ENCODE measurements at places on chromosomes 6 and 20.

DNA sequence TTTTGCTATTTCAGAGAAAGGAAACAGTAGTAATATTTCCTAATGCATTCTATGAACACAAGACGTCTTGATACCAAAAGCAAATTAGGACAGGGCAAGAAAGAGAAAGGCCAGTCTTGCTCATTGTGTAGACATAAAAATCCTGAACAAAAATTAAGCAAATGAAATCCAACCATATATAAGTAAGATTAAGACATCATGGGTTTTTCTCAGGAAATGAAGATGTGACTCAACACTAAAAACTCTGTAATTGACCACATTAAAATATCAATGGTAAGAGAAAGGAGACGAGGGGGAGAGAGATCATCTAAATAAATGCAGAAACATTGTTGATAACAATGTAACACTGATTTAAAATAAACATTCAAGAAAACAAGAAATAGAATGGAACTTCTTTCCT lies 205.4 kb downstream of the SOD2 start:
- H3K36me3 ChIP-seq, result no peaks in the 10 kb centered on the region
- no peak overlapping the region for H3K4me3 ChIP-seq
- no peak overlapping the region for H3K27ac ChIP-seq
- peaks cover 12% of the 10 kb centered on the region for H3K4me1 ChIP-seq

GRCh38 chr6:53989504-53989903 lies 121.7 kb upstream of the MLIP start:
- no peaks in the 10 kb centered on the region for H3K27me3 ChIP-seq
- H3K4me3 ChIP-seq, result no peak overlapping the region
- no peak overlapping the region for H3K27ac ChIP-seq
- H3K36me3 ChIP-seq, result no peaks in the 10 kb centered on the region

DNA sequence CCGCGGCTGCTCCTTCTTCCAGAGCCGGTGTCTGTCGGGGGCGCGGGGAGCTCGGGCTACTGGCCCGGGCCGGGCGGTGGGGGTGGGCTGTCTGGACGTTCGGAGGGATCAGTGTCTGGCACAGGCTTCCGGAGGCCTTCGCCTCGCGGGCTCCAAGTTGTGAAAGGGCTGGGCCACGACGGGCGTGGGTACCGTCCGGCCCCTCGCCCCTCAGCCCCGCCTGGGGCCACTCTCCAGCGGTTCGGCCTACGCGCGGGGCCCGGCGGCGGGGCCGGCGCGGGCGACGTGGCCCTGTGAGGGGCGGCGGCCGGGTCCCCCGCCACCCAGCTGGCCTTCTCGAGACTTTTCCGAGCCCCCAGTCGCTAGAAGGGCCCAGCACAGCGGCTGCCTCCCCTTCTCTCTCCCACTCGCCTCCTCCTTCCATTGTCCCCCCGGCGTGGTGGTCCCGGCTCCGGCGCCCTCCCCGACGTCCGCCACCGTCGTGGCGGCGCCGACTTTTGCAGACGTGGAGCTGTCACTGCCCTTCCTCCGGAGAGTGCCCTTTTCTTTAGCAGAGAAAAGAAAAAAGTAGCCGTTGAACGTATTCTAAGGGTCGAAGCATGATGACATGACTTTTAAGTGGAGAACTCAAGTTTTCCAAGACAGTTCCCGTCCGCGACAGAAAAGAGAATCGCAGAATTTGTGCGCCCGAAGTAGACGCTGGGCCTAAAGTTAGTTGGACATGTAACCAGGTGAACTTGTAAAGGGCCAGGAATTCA lies 571 bp downstream of the ITCH start:
- H3K27ac ChIP-seq, result peak overlapping the region; percentile 95
- H3K36me3 ChIP-seq, result no peaks in the 10 kb centered on the region
- H3K4me3 ChIP-seq, result peak overlapping the region; percentile 96
- no peaks in the 10 kb centered on the region for H3K27me3 ChIP-seq
- no peak for DNase-seq

GRCh38 chr6:26202201-26202611 lies 115.0 kb downstream of the HFE start:
- H3K4me3 ChIP-seq, result no peak overlapping the region
- H3K27ac ChIP-seq, result no peak overlapping the region

- H3K4me1 ChIP-seq, result no peaks in the 10 kb centered on the region
- no peak for DNase-seq
- no peaks in the 10 kb centered on the region for H3K36me3 ChIP-seq
- no peaks in the 10 kb centered on the region for H3K27me3 ChIP-seq
- no peak overlapping the region for H3K4me3 ChIP-seq
- H3K27ac ChIP-seq, result no peak overlapping the region
Observed at GRCh38 chr6:141492521-141493284, 640.0 kb upstream of the GJE1 start.

DNA sequence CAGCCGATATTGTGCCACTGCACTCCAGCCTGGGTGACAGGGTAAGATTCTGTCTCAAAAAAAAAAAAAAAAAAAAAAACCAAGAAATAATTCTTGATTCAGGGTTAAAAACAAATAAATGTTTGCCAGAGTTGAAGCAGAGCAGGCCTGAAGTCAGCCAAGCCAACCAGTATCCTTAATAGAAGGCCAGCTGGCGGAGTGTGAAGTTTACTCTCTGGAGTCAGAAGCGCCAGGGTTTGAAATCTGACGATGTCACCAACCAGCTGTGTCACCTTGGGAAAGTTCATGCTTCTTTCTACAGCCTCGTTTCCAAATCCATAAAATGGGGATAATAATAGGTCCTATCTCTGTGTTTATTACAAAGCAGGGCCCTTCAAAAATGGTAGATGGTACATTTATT lies 73.0 kb upstream of the ENPP5 start:
- no peak overlapping the region for H3K27ac ChIP-seq
- no peaks in the 10 kb centered on the region for H3K36me3 ChIP-seq
- H3K4me1 ChIP-seq, result no peaks in the 10 kb centered on the region
- H3K4me3 ChIP-seq, result no peak overlapping the region
- DNase-seq, result no peak

DNA sequence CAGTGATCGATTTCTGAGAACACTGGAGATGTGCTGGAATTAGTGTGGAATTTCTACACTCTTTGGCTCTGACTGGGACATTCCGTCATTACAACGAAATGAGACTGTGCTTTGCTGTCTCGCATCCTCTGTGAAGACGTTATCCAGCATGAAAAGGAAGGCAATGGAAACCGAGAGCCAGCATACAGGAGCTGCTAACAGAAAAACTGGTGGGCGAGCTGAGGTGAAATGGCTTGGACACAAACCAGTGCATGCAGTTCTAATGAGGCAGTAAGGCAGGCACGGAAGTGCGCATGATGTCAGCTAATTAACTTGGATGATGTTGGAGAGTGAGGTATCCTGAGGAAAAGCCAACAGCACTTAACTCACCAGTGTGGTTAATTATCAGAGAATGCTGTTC lies 202.8 kb upstream of the AGPAT4 start:
- no peaks in the 10 kb centered on the region for H3K36me3 ChIP-seq
- no peak overlapping the region for H3K4me3 ChIP-seq
- H3K27me3 ChIP-seq, result no peaks in the 10 kb centered on the region
- no peak for DNase-seq

DNA sequence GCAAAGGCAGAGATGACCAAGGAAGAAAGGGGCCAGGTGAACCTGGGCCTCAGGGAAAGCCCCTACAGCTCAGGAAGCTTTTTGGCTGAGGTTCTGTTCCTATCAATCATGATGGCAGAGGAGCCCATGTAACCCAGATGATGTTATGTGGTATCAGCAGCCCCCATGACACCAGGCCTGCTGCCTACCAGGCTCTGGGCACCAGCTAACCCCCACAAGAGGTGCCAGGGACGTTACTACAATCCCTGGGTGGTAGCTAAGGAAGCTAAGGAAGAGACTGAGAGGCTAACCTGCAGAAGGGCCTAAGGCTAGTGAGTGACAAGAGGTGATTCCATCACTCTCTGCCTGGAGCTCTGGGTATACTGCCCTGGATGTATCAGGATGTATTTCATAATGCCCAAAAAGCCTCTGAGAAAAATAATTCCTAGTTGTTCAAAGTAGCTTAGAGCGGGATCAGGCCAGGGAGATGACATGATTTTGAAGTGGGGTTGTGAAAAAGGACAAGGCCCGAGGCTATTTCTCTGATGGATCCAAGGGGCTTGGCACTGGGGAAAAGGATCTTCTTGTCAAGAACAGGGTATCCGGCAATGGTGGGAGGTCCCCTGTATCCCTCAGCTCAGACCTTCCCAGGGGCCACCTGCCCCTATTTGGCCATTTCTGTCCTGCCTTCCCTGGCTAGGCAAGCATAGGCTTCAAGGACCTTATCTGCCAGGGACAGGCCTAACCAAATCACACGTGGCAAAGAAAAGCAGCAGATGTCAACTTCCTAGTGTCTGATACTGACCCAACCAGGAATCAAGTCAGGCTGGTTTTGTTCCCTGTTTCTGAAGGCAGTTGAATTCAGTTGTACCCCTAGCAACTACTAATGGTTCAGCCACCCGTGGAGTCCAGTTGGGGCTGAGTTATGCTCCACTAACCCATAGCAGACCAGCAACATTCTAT lies 41.3 kb downstream of the PANK2 start:
- H3K27ac ChIP-seq, result no peak overlapping the region
- H3K36me3 ChIP-seq, result no peaks in the 10 kb centered on the region
- no peak overlapping the region for H3K4me3 ChIP-seq
- peaks cover 49% of the 10 kb centered on the region for H3K4me1 ChIP-seq
- DNase-seq, result no peak
- H3K27me3 ChIP-seq, result no peaks in the 10 kb centered on the region

GRCh38 chr6:152975204-152975915 lies 7.5 kb downstream of the FBXO5 start:
- peaks cover 36% of the 10 kb centered on the region for H3K36me3 ChIP-seq
- H3K27ac ChIP-seq, result no peak overlapping the region
- no peak overlapping the region for H3K4me3 ChIP-seq
- no peak for DNase-seq
- H3K4me1 ChIP-seq, result no peaks in the 10 kb centered on the region
- no peaks in the 10 kb centered on the region for H3K27me3 ChIP-seq

DNA sequence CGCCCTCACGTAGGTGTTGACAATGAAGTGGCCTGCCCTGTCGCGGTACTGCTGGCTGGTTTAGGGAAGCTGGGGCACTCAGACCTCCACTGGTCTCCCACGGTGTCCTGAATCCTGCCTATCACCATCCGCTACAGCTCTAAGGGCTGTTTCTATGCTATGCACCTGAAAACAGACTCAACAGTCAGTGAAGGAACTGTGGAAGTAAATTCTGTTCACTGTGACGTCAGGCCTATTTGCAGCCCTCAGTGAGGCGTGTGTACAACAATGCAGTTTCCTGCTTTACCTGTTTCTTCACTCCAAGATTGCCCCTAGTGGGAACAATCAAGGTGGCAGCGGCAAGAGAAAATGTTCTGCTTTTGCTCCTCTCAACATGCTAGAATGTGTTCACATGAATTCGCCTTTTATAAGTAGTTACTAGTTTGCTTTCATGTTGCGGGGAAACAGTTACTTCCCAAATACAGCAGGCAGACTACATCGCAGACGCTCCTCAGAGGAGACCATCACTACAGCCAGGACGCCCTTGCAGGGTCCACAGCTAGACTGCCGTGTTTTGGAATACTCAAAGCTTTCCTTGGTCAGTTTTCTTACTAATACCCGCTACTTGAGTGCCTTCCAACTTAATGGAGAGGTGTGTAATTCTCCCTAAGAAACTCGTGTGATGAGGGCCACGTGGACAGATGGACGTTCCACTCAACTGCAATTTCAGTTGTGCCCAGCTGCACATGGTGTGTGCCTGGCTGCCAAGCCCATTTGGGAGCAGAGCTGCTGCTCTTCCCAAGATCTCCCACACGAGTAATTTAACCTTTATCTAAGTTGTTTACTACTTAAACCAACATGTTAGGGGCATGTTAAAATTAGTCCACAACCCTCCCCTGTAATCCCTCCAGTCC lies 25.4 kb downstream of the DIDO1 start:
- H3K4me1 ChIP-seq, result peaks cover 39% of the 10 kb centered on the region
- H3K4me3 ChIP-seq, result no peak overlapping the region
- no peaks in the 10 kb centered on the region for H3K27me3 ChIP-seq
- peak; percentile 51 for DNase-seq
- peaks cover 50% of the 10 kb centered on the region for H3K36me3 ChIP-seq
